Activated CD4-positive, CD25-positive, alpha-beta regulatory T cell treated with anti-CD3 and anti-CD28 coated beads, Interleukin-2, amount 50 U/mL, for 24 hours (primary cell): ENCODE measurements at places on chromosomes 7 and 10.
A peak's percentile ranks its signal among the peaks of the same experiment; 100 is the strongest.

GRCh38 chr10:110017907-110018306 is 10.1 kb downstream of the ADD3 start:
- ATAC-seq, result no peak

- no peak for ATAC-seq
These were observed 400.9 kb upstream of the SEMA3D start for GRCh38 chr7:85587785-85588184.

GRCh38 chr10:90960355-90960814 is 39.5 kb upstream of the ANKRD1 start:
- peak; percentile 60 for ATAC-seq

DNA sequence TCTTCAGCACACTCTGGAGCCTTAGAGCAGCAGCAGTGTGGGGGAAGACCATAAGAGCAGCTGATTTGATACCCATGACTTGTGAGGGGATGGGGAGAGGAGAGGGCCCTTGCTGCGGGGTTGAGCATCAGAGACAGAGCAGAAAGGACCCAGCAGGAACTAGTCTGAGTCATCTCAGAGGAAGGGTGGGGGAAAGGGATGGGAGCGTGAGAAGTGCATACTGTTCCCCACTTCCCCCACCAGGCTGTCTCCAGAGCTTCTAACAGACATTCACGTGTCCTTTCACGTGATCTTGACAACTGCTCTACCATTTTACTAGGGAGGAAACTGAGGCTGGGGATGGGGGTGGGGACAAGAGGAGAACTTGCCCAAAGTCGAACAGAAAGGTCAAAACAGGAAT is 38.7 kb downstream of the FAM241B start:
- no peak for ATAC-seq

GRCh38 chr7:35784332-35784731 is 16.5 kb upstream of the SEPTIN7 start:
- no peak for ATAC-seq

DNA sequence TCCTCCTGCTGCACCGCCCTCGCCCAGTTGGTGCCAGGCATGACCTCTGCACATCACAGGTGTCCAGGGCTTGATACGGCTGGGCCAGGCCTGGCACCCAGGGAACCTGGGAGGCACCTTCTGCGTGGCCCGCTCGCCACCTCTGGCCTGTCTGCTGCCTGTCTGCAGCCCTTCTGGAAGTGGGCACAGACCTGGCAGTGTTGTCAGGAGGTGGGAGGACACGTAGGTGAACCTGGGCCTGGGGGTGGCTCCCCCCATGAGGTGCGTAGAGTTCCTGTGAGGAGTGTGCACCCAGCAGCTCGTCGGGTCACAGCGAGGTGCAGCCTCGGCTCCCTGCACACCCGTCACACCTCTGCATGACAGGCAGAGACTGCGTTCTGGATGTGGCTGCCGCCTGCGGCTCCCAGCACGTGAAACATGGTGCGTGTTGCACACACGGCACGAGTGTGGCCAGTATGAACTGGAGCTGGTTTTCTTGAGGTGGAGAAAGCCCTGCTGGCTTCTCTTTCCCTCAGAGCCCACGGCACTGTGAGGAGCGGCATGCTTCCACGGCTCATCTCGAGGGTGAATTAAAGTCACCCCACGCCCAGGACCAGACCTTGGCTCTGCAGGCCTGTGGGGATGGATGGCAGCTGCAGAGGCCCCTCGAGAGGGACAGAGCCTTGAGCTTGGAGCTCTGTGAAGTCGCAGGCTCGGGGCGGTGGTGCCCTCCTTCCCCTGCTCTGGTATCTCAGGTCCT is 24.8 kb downstream of the INPP5A start:
- ATAC-seq, result no peak

DNA sequence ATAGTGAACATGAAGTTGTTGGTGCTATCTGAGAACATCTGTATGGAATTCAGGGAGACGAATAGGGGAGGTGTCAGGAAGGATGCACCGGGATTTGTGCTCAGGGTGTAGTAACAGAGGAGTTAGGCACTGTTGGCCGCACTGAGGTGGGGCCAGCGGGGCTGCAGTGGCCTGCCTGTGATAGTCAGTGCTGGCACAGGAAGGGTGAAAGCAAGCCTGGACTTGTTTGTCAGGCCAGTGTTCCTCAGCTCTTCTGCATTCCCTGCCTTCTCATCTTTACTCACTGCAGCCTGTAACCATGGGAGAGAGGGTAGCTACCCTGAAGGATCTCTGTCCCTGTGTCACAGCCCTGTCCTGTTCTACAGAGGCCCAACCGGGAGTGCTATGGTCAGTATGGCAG is 81.3 kb downstream of the SH2D4B start:
- no peak for ATAC-seq

DNA sequence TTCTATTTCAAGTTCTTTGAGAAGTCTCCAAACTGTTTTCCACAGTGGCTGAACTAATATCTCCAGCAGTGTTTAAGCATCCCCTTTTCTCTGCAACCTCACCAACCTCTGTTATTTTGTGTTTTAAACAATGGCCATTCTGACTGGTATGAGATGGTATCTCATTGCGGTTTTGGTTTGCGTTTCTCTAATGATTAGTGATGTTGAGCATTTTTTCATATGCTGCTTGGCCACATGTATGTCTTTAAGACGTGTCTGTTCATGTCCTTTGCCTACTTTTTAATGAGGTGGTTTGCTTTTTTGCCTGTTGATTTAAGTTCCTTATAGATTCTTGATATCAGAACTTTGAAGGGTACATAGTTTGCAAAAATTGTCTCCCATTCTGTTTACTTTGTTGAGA is 156.6 kb upstream of the IMMP2L start:
- no peak for ATAC-seq

DNA sequence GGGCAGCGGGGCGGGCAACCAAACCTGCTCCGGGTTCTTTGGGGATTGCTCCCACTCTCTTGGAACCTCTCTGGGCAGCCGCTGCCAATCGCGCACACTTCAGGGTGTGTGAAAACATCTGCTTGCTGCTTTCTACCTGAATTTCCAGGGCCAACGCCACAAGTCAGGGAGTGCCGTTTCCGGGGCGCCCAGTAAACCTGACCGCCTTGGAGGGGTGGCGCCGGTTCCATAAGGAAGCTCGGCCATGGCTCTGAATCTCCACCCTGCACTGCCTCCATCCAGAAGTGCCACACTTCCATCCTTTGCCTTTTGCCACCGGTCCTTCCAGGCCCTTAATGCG is 679 bp upstream of the AFAP1L2 start:
- ATAC-seq, result no peak

DNA sequence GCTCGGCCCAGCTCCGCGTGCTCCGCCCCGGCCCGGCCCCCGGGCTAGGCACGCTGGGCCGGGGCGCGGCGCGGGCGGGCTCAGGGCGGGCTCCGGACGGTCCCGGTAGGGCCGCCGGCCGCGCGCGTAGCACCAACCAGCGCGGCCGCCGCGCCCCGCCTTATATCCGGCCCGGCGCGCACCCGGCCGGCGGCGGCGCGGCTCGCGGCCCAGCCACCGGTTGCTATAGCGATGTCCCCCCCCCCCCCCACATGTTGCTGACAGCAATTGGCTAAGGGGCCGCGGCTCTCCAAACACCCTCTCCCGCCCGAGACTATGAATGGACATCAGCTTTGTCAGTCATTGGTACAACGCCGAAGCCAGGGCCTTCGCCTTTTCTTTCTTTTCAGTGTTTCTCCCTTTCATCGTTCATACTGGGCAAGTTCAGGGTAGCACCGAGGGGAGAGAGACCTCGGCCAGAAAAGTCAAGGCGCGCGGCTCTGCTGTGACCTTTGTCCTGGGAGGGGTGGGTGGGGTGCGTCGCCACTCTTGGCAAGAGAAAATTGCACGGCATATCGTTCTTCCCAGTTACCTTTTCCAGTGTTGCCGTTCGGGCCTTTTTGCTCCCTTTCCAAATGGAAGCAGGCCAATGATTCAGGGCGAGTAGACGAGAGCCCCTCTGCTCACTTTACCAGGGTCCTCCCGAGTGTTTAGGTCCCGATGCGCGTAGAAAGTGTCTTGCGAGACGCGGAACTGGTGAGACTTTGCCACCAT is 354.2 kb downstream of the DNAJB6 start:
- ATAC-seq, result peak; percentile 38

DNA sequence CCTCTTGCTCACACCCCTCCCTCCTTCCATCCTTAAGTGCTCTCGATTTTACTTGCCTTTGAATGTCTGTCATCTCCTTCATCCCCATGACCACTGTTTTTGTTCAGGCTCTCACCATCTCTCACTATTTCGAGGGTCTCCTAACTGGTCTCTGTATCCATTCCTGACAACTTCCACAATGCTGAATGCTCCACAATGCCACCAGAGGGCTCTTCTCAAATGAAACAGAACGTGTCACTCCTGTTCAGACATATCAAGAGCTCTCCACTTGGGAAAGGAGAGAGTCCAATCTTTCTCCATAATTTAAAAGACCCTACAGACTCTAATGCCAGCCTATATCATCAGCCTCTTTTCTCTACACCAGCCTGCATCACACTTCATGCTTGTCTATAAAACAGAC is 9.0 kb upstream of the SLC13A1 start:
- no peak for ATAC-seq

- no peak for ATAC-seq
These were observed 251.0 kb downstream of the NXPH1 start for GRCh38 chr7:8684426-8684825.

- ATAC-seq, result no peak
These were observed 590.3 kb upstream of the FOXK1 start for GRCh38 chr7:4091767-4092166.

DNA sequence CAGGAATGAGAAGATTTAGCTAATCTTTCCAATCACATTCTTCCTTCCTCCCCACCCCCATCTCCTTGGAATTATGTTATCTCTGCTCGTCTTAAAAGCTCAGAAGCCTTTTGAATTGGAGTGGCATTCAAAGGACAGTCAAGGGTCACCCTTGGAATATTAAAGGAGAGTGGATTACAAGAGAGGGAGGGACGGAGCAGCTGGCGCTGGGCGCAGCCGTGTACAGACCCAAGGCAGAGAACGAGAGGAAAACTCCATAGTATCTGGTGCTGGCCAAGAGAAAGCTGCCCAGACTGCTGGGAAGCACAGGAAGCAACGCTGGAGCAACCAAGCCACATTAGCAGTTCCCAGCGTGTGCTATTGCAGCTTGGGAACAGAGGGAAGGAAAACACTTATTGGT is 95.7 kb downstream of the POU6F2 start:
- ATAC-seq, result no peak

GRCh38 chr10:61215246-61215645 is 237.9 kb downstream of the TMEM26 start:
- ATAC-seq, result no peak

DNA sequence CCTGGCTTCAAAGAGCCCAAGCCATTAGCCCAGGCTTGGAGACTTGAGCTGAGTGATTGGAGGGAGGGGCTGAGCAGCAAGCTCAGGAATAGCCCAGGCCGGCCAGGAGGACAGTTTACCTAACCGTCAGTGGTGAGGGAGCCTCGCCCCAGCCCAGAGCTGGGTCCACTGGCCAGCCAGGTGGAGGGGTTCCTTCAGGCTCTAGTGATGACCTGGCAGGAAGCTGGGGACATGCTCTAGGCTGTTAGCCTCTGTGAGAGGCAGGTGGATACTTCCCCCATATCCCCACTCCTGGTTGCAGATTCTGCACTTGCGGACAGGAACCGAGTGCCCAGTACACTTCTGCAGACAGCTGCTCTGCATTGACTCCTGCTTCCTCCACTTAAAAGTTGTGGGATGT is 61.2 kb upstream of the ANTXRL start:
- no peak for ATAC-seq

DNA sequence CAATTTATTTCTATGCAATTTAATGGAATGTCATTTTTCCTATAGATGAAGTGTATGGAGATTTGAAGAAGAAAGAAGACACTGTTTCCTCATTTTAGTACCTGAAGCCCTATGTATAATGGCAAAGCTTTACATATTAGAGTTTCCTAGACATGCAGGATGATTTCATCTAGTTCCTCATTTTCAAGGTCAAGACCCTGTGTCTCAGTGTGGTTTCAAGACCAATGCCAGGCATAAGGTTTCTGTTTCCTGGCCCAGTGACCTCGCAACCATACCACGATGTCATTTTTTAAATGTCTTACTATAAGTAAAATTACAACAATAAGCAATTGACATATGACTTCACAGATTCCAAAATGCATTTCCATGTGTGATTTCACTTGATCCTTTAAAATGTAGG is 336.5 kb upstream of the PRKCQ start:
- ATAC-seq, result no peak

GRCh38 chr7:27518561-27519350 is 143.9 kb downstream of the HIBADH start:
- no peak for ATAC-seq

GRCh38 chr10:114174695-114175188 is 739 bp upstream of the CCDC186 start:
- ATAC-seq, result no peak

DNA sequence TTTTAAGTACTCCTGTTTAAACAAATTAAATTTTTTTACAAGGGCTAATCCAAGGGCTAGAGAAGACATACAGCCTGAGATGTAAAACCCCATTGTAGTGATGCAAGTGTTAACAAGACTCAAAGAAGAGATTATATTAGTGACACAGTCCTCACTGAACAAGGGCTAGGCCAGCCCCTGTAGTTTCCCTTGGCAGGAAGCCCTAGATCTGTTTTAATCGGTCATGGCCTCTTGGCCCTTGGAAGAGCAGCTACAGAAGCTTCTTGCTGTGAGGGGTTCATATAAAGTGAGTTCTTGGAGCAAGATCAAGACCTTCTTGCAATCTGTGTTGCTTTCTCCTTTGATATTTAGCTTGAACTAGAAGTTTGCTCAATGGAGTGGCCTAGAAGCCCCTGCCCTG is 1339.4 kb downstream of the XPNPEP1 start:
- ATAC-seq, result no peak
